Motor neuron (in vitro differentiated cells): ENCODE measurements at places on chromosomes 4 and X.

DNA sequence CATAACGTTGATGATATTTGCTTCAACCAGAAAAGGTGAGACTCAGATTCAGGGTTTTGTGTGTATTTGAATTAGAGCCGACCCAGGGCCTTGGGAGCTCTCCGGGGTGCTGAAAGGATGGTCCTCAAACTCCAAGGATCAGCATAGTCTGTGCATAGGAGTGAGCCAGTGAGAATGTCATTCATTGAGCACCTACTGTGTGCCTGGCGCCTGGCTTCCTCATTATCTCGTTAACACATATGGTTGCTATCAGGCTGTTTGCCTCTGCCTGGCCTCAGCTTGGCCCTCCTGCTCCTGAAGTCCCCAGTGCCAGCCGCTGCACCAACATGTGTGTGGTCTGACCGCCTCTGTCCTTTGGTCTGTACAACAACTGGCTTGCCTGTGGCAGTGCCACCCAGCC is 25.1 kb upstream of the JAKMIP1 start:
- no peak for ATAC-seq

- no peak for ATAC-seq
Observed at GRCh38 chrX:34716302-34716701, 59.2 kb upstream of the TMEM47 start.

GRCh38 chr4:41389356-41389755 is 132.6 kb downstream of the UCHL1 start:
- ATAC-seq: peak; percentile 25

DNA sequence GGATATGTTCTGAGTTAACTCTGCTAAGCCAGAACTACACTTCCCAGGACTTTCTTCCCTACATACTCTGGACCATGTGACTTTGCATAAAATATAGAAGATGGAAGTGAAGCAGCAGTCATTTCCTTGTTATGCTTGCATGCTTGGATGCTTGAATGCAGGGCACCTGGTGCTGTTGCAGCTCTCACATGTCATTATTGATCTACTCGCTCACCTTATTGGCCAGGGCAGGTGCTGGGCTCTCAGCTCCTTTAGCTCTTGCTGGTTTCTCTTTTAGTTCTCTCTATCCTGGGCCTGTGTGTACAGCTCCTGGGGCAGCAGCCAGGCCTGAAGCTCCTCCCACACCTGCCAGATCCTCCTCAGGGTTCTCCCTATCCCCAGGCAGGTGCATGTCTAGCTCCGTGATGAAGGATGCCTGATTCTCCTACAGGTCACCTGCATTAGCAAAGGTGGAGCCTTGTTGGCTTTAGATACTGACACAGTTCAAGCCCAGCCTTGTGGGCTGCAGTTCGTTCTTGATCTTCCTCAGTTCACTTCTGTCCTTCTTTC is 53.3 kb downstream of the MED28 start:
- no peak for ATAC-seq

DNA sequence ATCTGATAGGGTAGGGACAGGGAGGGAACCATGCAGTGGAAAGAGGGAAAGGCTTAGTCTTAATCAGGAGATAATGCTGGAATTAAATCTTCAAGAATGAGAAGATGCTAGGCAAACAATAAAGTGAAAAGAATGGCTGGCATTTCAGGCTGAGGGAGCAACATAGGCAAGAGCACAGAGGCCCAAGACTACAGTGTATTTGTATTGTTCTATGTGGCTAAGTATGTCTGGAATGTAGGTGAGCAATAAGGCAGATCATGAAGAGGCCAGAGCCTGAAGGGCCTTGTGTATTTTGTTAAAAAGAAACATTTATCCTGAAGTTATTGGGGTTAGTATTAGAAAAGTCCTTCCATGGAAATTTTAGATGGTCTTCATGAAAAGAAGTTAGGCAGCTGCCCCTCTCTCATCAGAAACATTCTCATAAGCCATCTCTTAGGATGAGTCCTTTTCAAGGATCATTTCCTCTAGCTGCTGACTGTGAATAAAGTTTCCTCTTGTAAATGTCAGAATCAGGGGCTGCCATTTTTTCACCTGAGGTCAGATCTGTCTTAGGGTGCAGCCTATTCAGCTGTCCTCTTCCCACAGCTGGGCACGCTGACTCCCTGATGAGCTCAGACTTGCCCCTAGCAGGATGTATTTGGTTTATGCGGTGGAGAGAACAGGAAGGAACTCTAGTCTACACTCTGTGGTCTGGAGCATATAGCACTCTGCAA is 46.3 kb downstream of the ATP10D start:
- peak; percentile 92 for ATAC-seq

- no peak for ATAC-seq
Observed at GRCh38 chr4:93888308-93888707, 59.8 kb downstream of the ATOH1 start.

- ATAC-seq: no peak
Observed at GRCh38 chrX:19870710-19871490, 16.5 kb downstream of the SH3KBP1 start.

- no peak for ATAC-seq
Observed at GRCh38 chr4:188110036-188110435, 633 bp upstream of the TRIML2 start.

- ATAC-seq: no peak
Observed at GRCh38 chr4:97432551-97432950, 710.7 kb downstream of the STPG2 start.
